ENCODE measurements at places on chromosomes 3 and 15.

GRCh38 chr3:124774841-124775402, 44.7 kb downstream of the UMPS start:
- no peaks in the 10 kb centered on the region for H3K27me3 ChIP-seq
- peaks cover 58% of the 10 kb centered on the region for H3K4me1 ChIP-seq
- H3K27ac ChIP-seq = no peak overlapping the region
- H3K36me3 ChIP-seq = peaks cover 21% of the 10 kb centered on the region

GRCh38 chr3:28786446-28786845, 437.8 kb upstream of the AZI2 start:
- H3K4me1 ChIP-seq = peaks cover 1% of the 10 kb centered on the region
- no peak overlapping the region for H3K27ac ChIP-seq
- H3K4me3 ChIP-seq = no peak overlapping the region
- H3K36me3 ChIP-seq = no peaks in the 10 kb centered on the region
- H3K27me3 ChIP-seq = peaks cover 8% of the 10 kb centered on the region

GRCh38 chr3:65824166-65824565, 214.6 kb downstream of the MAGI1 start:
- H3K36me3 ChIP-seq = peaks cover 7% of the 10 kb centered on the region
- no peaks in the 10 kb centered on the region for H3K27me3 ChIP-seq
- no peak overlapping the region for H3K4me3 ChIP-seq
- H3K27ac ChIP-seq = no peak overlapping the region
- H3K4me1 ChIP-seq = peaks cover 19% of the 10 kb centered on the region
- DNase-seq = no peak

- no peak for DNase-seq
- H3K27me3 ChIP-seq = peaks cover 4% of the 10 kb centered on the region
- H3K27ac ChIP-seq = no peak overlapping the region
- H3K36me3 ChIP-seq = no peaks in the 10 kb centered on the region
Measured at GRCh38 chr15:27458345-27459084, 487.5 kb downstream of the GABRG3 start.

GRCh38 chr15:100147828-100148227, 193.9 kb downstream of the ADAMTS17 start:
- H3K4me3 ChIP-seq = no peak overlapping the region
- H3K27ac ChIP-seq = no peak overlapping the region
- peaks cover 14% of the 10 kb centered on the region for H3K36me3 ChIP-seq
- H3K4me1 ChIP-seq = no peaks in the 10 kb centered on the region
- H3K27me3 ChIP-seq = no peaks in the 10 kb centered on the region

DNA sequence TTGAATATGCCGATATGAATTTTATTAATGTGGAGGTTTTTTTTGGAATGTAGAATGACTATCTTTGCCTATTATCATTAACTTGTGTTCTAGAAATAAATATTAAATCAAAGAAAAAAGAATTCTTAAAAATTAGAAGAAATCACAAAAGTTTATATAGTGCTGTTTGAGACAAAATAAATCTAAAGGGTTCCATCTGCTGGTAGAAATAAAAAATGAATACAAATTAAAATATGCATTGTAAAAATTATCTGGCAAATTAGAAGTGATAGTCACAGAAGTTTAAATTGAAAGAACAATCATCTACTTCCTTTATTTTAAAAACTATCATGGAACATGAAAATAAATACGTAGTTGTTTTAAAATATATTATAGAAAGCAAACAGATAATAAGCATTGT, 22.7 kb upstream of the ZBTB20 start:
- H3K4me1 ChIP-seq = no peaks in the 10 kb centered on the region
- H3K4me3 ChIP-seq = no peak overlapping the region
- no peaks in the 10 kb centered on the region for H3K36me3 ChIP-seq
- H3K27me3 ChIP-seq = no peaks in the 10 kb centered on the region

DNA sequence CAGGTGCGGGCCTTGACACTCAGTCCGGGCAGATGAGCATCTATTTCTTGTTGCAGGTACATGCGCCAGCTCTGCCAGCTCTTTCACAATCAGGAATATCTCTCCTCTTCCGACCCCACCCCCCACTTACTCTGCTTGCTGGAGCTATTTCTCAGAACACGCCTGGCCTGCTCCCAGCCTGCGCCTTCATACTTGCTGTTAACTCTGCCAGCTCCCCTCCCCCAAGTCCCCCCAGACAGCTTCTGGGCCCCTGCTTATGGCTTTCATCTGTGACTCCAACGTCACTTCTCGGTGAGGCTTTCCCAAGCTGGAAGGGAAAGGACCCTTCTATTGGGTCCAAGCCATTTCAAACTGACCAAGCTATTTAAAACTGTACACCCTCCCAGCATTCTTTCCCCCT, 15.2 kb downstream of the MAGEF1 start:
- no peaks in the 10 kb centered on the region for H3K36me3 ChIP-seq
- peaks cover 3% of the 10 kb centered on the region for H3K27me3 ChIP-seq
- no peak overlapping the region for H3K27ac ChIP-seq
- H3K4me1 ChIP-seq = peaks cover 57% of the 10 kb centered on the region
- no peak for DNase-seq

- peak overlapping the region; percentile 59 for H3K27ac ChIP-seq
- peak overlapping the region; percentile 26 for H3K4me3 ChIP-seq
- no peak for DNase-seq
- peaks cover 23% of the 10 kb centered on the region for H3K4me1 ChIP-seq
Measured at GRCh38 chr15:64642875-64643274, 132.5 kb downstream of the RBPMS2 start.

- no peaks in the 10 kb centered on the region for H3K4me1 ChIP-seq
- no peaks in the 10 kb centered on the region for H3K36me3 ChIP-seq
- no peaks in the 10 kb centered on the region for H3K27me3 ChIP-seq
- H3K27ac ChIP-seq = no peak overlapping the region
- DNase-seq = no peak
- no peak overlapping the region for H3K4me3 ChIP-seq
Measured at GRCh38 chr3:109234300-109234699, 82.0 kb downstream of the DPPA2 start.
